ENCODE measurements at places on chromosomes 7 and 10. TPM values are rescaled to one million over a fixed set of nuclear protein-coding genes. Genes with fewer than 3 reads are reported as not detected.

- DNase-seq: no peak
Observed at GRCh38 chr7:93249491-93250148, 17.5 kb downstream of the VPS50 start.

Gene OR2A1
- not detected for total RNA-seq

GRCh38 chr10:71590781-71591350, 128.7 kb downstream of the C10orf105 start:
- DNase-seq: no peak

Gene ZP3
- 19.2 TPM for total RNA-seq

- no peak for DNase-seq
Observed at GRCh38 chr7:70459546-70459945, 672.4 kb upstream of the GALNT17 start.

DNA sequence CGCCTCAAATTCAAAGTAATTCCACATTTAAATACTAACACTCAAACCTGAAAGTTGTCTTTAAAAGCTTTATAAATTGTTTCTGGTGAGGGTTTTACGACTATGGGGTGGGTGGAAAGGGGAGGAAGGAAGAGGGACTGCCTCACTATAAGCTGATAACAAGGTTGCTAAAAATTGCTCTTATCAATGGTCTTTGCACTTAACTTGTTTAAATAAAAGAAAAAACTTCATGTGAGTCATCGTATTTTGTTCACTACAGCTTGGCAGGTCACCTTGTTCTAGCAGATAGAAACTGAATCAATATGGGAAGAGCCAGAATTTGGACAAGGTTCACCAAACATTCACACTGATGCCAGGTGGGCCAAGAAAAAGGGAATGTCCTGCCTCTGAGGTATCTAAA, 129.2 kb downstream of the TES start:
- DNase-seq: no peak

DNA sequence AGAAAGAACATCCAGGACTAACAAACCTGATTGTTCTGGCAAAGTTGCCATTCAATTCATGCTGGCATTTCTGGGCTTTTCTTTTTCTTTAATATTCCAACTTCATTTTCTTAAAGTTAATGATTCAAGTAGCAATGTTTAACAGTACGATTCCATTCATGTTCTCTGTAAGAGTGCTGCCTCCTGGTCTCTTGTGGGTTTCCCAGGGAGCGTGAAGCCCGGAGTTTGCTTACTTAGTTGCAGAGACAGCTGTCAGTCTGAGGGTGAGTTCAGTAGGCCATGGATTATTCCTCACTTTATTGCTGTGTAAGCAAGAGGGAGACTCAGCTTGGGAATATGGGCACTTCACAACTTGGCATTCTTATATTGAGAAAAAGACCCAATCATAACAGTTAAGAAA, 142.2 kb downstream of the TWIST1 start:
- no peak for DNase-seq

DNA sequence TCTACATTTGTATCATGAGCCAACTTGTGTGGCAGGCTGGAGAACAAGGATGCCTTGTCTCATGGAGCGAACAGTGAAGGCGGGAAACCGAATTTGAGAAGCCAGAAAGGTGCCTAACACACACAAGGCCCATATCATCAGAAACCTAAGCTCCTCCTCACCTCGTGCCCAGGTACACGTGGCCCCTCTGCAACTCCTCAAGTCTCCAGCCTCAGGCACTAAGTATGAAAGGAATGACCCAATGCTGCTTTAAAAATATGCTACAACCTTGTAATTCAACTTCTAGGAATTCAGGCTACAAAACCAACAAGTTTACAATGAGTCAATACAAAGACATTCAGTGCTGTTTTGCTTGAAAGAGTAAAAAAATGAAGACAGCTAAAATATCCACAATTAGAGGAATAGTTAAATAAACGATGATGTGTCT, 95.7 kb downstream of the CDK6 start:
- DNase-seq: no peak

DNA sequence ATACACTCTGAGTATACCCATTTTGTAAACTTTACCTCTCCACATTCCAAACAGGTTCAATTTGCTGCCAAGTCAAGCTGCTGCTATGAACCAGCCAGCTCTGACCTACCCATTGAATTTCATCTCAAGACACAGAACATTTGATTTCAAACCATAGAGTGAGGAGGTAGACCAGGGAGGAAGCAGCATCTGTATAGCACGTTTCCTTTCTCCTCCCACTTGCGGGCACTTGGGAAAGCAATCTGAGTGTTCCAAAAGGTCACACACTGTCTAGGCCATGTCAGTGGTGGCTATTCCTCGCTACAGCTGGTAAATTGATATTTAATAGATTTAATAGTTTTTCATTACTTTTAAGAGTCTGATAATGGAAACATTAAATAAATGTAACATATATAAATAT, 147.8 kb upstream of the EEPD1 start:
- DNase-seq: no peak

DNA sequence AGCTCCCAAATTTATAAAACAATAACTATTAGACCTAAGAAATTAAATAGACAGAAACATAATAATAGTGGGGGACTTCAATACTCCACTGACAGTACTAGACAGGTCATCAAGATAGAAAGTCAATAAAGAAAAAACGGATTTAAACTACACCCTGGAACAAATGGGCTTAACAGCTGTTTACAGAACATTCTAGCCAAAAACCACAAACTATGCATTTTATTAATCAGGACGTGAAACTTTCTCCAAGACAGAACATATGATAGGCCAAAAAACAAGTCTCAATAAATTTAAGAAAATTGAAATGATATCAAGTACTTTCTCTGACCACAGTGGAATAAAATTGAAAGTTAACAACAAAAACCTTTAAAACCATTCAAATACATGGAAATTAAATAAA, 46.4 kb downstream of the ZNF680 start:
- no peak for DNase-seq

Data from activated naive CD4-positive, alpha-beta T cell treated with anti-CD3 and anti-CD28 coated beads, Interleukin-2, amount 50 U/mL, for 72 hours (primary cell).